ENCODE measurements at places on chromosomes 6 and 20.

DNA sequence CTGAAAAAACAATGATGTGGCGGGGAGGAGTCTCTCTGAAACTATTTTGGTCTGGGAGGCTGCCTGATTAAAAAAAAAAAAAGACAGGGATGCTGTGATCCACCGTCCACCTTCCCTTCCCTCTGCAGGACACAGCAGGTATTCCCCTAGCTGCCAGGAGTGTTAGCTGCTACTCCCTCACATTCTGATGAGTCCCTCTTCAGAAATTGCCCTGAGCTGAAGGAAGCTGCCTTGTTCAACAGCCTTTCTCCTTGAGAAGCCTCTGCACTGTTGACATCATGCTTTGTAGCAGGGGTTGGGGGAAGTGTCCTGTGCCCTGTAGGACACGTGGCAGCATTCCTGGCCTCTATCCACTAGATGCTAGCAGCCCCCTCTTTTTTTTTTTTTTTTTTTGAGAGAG, 71.7 kb upstream of the ZMYND8 start:
- DNase-seq: no peak

GRCh38 chr6:110534731-110535492, 58.5 kb upstream of the SLC22A16 start:
- DNase-seq: no peak

DNA sequence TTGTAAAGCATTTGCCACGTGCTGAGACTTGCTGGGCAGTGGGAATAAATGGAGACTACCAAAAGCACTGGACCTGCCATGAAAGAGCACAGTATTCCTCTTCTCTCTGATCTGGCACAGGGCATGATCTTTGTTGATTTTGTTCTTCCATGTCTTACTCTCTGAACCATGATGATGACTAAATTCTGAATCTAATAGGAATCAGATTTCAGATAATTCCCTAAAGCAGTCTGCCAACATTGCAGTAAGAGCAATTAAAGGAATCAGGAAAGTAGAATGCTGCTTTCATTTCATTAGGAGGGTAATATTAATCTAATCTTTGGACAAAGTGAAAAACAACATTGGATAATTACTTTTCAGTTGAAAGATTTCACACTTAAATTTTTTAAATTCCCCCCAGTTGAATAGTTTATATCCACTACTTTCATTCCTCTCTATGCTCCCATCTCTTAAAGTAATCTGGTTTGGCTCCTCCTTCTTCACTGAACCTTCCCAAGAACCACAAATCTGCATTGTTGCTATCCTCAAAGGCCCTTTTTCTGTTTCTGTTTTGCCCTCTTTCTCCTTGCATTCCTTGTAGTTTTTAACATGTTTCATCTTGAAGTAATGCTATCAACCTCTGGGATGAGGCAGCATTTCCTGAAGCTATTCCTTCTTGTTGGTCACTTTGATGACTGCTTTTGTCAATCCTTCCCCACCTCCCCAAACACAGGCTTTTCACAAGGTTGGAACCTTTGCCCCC, 243.2 kb upstream of the TENT5A start:
- no peak for DNase-seq

GRCh38 chr20:62799873-62800272, 3.6 kb downstream of the MRGBP start:
- no peak for DNase-seq

- DNase-seq: no peak
Measured at GRCh38 chr20:11849976-11850670, 67.6 kb upstream of the BTBD3 start.

DNA sequence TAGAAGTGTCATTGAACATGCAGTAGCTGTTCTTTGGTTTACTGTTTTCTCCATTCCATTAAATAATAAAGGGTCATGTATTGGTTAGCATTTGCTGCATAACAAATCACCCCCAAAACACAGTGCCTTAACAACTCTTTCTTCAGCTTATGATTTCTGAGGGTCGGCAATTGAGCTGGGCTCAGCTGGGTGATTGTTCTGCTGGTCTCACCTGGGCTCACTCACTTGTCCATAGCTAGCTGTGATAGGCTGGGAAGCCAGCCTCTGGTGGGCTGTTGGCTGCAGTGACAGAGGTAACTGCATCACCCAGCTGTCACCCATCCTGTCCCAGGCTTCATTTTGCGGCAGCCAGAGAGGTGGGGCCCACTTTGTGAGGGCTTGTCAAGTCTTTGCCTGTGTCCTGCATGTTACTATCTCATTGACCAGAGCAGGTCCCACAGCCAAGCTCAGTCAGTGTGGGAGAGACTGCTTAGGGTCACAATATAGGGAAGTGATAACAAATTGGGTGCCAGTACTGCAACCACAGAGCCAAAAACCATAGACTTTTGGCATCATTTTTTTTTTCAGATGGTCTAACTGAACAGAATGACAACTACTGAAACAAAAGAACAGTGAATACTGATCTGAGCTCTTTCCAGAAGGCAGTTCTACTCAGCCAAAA, 76.9 kb downstream of the SYNDIG1 start:
- no peak for DNase-seq

- DNase-seq: no peak
Measured at GRCh38 chr6:136646377-136646776, 96.2 kb upstream of the MAP7 start.

DNA sequence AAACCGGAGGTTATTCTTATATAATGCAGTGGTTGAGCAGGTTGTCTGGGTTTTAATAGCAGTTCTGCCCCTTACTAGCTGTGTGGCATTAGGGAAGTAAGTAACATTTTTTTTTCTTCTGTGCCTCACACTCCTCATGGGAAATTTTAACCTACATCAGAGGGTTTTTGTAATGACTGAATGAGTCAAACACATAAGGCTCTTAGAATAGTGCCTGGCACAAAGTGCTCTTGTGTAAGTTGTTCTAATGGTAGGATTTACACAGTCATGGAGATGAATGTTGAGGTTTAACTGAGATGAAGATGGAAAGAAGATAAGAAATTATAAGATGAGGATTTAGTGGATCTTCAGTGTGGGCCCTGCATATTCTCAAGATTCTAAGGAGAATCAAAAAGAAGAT, 68.4 kb upstream of the PHIP start:
- no peak for DNase-seq

DNA sequence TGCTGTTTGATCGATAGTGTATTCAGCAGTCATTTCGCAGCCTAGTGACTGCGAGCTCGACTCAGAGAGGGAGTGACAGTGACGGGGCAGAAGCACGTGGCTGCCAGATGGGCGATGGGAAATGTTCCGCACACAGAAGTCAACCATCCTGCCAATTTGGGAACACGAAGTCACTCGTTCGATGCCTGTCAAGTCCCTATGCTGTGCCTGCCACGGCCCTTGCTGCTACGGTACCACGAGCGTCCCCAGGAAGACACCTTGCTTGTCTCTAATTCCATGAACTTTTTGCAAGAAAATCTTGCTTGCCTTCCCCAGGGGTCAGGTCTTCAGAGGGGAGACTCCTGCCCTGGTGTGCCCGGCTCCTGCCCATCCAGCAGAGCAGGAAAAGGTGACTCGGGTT, 17.0 kb upstream of the STX16 start:
- DNase-seq: no peak

DNA sequence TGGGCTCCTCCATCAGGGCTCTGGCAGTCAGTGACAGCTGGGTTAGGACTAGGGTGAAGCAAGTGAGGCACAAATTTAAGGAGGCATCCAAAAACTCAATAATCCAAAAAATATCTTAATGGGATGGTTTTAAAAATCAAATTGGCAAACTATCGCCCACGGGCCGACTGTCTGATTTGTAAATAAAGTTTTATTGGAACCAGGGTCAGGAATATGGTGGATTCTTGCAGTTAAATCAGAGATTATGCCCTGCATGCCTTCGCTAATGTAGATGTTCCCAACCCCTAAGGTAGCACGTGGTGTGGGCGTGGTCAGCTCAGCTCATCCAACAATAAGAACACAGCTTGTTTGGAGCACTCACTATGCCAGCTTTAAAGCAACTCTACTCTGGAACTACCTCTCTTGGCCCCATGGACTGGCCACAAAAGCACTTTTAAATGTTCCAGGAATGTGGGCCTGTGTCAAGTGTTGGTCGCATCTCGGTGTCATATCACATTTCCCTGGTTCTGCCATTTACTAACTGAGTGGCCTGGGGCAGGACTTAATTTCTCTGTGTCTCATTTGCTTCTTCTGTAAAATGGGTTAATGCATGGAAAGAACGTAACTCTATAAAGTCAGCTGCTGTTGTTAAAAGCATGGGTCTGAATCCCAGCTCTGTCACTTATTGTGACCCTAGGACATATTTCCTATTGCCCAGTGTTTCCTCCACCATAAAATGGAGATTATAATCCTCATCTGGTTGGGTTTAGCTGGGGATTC, 7.0 kb downstream of the TP53RK start:
- DNase-seq: no peak

GRCh38 chr20:32152421-32153155, 43.1 kb downstream of the TM9SF4 start:
- DNase-seq: no peak
